Hematopoietic multipotent progenitor cell treated with erythropoietin and hydrocortisone succinate and interleukin-3 and kit ligand, for 6 days (in vitro differentiated cells): ENCODE measurements at places on chromosomes 5 and 9.

DNA sequence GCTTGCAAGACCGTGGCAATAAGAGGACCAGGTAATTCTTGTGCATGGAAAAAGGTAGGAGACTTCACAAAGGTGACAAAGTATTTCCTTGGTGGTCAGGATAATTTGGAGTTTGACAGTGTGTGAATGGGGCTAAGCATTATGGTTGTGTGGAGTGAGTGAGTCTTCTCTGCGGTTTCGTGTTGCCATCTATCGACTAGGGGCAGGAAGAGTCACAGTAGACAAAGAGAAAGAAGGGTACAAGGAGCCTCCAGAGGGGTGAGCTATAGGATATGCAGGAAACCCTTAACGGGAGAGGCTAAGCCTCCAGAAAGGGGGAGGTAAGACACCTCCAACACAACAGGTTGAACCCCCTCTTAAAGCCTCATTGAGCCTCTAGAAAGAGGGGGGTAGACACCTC, 64.0 kb upstream of the RANBP6 start:
- no peak for DNase-seq

DNA sequence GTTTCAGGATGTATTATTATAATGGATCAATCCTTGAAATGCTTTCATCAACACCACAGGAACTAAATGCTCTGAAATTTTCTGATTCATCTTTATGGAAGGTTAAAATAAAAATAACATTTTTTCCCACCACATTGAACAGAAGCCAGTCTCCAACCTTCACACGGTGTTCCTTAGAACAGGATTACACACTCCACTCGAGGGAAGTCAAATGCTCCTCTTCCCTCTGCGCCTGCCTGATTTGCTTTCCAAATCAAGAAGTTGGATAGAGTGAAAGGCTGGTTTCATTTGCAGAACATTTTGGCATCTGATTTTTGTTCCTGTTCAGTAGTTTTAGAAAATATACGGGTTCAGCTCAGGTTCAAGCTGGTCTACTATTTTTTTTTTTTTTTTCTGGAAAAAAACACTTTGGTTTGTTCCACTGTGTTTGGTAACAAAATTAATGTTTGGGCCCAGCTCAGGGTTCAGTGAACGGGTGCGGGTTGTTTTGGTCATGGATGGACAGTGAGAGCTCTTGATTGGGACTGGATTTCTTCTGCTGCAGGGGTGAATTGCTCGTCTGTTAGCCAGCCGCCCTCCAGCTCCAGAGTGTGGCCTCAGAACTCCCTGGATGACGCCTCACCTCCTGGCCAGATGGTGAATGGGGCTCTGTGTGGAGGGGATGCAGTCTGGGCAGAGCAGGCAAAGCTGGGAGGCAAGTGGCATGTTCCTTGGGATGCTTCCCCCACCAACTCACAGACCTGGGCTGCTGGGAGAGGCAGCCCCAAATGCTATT, 82.4 kb upstream of the STC2 start:
- no peak for DNase-seq

GRCh38 chr9:126471084-126471624, 142.6 kb upstream of the LMX1B start:
- peak; percentile 92 for DNase-seq

GRCh38 chr5:2591777-2592453, 159.6 kb downstream of the IRX2 start:
- no peak for DNase-seq

DNA sequence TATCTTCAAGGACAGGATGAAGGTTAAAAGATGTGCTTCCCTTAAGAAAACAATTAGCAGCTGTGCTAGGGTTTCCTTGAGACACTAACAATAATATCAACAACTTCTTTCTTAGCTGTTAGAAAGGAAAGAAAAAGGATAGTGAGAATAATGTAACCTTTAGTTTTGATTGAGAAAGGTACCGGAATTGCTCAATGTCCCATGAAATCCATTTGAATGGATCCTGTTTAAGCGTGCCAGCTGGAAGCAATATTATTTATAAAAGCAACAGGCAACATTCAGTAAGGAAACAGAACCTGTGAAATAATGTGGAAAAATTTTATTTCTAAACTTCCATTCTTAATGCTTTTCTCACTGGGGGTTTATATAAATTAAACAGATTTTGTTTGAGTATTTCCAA, 120.9 kb downstream of the CCDC192 start:
- no peak for DNase-seq

DNA sequence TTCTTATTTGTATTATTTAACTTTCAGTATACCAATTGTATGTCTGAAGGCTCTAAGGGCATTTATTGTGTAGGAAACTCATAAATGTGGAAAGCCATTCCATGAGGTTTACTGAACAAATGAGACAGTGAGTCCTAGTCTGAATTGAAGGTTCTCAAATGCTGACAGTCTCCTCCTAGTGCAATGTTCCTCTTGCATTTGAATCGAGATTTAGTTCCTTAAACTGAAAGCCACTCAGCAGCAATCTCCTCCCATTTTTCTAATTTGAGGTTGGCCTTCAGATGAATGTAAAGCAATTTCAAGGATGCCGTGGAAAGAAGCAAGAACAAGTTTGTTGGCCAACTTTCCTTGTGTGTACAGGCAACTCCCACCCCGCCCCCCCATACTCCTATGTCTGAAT, 493.2 kb upstream of the KLF4 start:
- DNase-seq: peak; percentile 17

GRCh38 chr9:12879961-12880360, 105.1 kb downstream of the LURAP1L start:
- DNase-seq: no peak

DNA sequence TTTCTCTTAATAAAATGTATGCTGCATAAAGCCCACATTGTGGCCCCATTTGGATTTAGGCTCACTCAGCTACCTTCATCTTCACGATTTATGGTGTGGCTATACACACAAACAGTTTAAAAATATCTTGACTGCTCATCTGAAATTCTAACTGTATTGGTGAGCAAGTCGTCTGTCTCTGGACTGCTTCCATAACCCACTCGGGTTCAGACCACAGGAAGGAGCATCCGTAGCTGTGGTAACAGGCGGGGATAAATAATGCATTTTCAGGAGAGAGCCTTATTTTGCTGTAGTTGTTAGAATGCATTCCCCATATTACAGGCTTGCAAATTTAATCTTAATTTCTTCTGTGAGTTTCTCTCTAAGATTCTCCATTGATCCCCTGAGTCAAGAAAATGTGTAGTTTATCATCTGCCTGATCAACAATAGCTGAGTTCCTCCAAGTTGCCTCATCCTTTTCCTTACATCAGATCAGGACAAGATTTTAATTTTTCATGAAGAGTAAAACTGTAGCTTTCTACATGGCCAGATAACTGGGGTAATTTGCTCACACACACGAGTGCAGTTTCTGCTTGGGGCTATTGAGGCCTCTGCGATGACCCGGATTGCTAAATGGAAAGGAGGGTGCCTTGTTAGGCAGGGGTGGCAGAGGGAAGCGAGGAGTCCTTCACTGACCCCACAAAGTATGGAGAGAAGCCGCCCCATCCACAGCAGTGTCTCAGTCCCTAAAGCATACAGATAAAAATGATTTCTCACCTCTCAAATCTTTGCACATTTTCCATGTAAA, 133.9 kb downstream of the FSTL4 start:
- DNase-seq: no peak

DNA sequence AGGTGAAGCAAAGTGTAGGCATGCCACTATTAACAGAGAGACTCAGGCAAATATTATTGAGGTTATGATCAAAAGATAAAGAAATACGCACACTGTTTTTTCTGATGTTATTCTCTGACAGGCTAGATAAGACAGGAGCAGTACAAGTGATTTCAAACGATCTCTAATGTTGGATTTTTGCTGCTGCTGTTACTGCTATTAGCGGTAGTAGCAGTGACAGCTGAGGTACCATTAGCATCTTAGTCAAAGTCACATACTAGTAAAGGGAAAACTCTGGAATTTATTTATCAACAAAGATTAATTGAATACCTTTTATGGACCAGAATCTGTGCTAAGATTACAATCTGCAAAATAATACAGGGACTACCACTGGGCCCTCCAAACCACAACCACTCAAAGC, 362.4 kb upstream of the CDH6 start:
- DNase-seq: no peak

GRCh38 chr5:132456296-132456986, 34.1 kb downstream of the IRF1 start:
- peak; percentile 76 for DNase-seq

DNA sequence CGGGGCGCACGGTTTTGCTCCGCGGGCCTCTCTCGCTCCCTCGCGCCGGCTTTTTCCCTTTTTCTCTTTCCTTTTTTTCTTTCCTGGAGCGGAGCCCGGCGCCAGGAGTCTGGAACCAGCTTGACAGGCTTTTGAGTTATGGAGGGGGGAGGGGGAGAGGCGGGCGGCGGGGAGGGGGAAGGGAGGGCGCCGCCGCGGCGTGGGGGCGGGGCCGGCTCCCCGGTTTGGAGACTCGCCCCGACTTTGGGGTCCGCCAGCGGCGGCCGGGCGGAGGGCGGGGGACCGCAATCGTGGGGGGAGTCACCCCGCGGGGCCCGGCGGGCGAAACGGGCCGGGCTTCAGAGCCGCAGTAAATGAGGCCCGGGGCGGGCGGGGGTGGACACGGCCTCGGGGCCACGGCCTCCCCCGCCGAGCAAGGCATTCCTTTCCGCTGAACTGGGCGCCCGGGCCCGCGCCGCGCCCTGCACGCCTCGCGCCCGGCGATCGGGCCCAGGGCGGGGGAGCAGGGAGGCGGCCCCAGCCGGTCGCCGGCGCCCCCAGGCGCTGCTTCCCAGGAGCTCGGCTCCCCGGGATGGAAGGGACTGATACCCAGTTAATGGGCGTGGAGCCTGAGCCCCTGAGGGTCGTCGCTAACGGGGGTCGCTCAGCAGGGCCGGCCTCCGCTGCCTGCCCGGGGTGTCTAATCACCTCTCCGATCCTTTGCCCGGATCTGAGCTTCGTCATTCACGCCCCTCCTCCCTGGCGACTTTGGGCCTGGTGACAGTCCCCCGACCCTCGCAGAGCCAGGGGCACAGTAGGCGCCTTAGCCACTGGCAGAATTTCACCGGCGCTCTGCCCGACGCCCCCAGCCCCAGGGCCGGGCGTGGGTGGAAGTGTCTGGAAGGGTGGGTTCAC, 138.1 kb downstream of the C9orf50 start:
- DNase-seq: peak; percentile 37

GRCh38 chr5:35029333-35029732, 18.4 kb downstream of the AGXT2 start:
- DNase-seq: no peak

DNA sequence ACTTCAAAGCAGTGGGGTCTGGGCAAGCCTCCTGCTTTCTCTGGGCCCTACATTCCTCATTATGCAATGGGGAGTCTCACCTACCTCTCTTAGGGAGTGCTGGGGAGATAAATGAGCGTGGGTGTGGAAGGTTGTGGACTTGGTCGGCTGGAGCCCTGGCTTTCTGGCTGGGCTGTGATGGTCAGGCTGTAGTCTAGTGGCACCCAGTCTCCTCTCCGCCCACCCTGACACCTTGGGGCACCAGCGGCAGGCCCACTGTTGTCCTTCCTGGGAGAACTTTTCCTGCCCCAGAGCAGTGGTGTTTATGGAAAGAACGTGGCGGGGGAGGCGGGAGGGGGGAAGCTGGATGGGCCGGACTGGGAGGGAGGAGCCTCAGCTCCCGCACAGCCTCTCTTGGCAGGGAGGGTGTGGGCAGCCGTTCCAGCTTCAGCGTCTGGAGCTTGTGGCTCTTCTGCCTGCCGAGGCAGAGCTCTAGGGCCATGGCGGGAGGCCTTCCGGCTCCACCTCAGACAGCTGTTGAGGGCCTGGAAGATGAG, 4.1 kb downstream of the PTGS1 start:
- peak; percentile 90 for DNase-seq

DNA sequence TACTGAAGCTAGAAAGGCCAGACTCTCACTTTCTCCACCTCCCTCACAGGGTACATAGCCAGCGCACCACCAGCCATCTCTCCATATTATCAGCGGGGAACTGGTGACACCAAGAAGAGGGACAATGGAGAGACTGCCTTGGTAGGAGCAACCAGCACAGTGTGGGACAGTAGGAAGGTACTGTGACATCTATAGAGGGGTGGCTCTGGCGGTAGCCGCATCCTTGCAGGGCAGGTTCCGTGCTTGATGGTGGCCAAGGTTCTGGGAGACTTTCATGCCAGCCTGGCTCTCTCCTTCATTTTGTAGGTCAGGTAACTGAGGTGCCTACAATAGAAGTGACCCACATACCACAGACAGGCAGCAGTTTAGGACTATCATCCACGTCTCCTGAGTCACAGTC, 65.5 kb upstream of the SMIM23 start:
- DNase-seq: no peak

DNA sequence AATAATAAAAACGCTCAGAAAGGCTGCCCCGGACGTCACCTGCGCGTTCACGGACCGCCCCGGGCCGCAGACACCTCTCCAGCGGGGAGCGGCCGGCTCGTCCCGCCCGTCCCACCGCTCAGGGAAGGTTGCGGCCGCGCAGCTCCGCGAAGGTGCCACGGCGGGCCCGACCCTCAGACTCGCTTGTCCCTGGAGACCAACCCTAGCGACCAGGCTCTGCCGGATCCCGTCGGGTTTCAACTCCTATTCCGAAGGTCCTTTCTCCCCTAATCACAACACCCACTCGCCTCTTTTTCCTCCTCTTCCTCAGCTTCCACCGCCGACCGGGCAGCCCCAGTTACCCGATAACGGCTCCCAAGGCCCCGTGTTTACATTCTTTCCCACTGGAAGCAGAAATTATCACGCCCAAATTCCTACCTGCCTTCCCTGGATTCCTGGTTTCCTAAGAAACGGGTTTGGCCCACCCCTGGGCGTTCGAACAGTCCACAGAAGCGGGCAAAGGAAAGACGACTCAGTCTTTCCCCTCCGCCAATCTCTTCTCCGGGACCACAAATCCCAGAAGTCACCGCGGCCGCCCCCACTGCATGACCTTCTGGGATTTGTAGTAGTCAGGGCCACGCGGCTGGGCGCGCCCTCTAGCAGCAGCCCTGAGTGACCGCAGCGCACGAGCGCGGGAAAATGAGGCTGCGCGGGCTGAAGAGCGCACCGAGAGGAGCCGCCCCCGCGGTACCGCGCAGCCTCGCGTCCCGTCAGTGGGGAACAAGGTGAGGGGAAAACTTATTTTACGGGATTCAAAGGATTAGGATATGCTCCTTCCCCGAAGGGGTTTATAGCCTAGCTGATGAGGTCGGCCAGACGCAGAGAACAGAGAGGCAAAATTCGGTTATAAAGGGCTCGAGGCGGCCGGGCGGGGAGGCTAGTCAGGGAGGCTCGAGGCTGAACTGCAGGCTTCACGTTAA, at the start of gene TTC33:
TTC33 (minus strand) TSS at position 555 of the 959 bp plus-strand sequence. CDS start 8,943 bp downstream, outside the sequence.
- peak; percentile 97 for DNase-seq

GRCh38 chr5:178672630-178673029, 45.8 kb upstream of the CLK4 start:
- no peak for DNase-seq

GRCh38 chr5:34511481-34511880, 144.6 kb upstream of the RAI14 start:
- DNase-seq: no peak

DNA sequence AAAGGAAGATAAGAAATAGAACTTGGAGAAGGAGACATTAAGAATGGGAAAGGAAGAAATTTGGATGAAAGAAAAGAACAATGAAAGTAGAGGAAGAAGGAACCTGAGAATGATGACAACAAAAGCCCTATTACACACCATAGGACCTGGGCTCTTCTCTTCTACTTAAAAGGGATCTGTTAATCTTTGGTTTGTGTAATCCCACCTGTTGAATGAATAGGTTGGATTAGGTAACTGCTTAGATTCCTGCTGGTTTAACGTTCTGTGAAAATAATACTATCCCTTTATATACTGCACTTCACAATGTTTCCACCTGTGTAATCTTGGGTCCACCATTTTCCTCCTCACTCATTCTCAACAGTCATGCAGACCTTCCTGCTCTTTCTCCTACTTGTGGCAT, 157.8 kb upstream of the ATP10B start:
- no peak for DNase-seq
